ENCODE measurements at places on chromosomes 16 and 17.

DNA sequence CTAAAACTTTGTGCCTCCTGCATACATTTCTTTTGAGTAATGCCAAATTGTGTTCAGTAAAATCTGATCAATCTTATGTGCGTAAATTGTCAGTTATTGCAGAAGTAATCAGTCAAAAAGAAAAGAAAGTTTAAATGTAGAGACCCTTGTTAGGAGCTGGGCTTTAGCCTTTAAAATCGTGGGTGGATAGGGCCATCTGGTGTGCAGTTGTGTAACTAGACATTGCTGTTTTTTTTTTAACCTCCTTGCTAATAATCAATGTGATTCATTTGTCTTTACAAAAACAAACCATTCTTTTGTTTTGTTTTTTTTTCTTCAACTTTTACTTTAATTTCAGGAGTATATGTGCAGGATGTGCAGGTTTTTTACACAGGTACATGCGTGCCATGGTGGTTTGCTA lies 5.3 kb upstream of the WWOX start:
- DNase-seq, result no peak

DNA sequence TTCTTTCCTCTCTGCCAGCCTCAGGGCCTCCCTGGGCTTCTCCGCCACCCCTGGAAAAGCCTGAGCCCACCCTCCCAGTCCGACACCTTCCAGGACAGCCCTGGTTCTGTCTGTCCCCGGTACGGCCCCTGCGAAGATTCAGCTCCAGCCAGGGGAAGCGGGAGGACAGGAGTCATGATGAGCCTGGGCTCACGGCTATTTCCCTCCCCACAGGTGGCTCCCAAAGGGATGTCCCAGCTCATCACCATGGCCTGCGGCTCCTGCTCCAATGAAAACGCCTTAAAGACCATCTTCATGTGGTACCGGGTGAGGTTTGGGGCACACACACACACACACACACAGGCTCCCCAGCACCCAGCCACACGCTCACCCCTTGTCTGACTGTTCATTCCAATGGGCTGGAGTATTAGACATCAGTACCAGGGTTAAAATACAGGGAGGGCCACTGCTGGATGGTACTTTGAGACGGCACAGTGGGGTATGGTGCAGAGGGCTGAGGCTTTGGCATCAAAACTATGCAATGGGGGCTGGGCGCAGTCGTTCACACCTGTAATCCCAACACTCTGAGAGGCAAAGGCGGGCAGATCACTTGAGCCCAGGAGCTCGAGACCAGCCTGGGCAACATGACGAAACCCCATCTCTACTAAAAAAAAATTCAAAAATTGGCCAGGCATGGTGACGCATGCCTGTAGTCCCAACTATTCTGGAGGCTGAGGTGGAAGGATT lies 32.8 kb downstream of the TMEM186 start:
- DNase-seq, result no peak

- no peak for DNase-seq
These were observed 989 bp upstream of the GALK1 start for GRCh38 chr17:75765981-75766380.

GRCh38 chr16:675884-676564 lies 553 bp downstream of the RHBDL1 start:
- DNase-seq, result no peak

GRCh38 chr17:59511726-59512125 lies 53.7 kb upstream of the DHX40 start:
- no peak for DNase-seq

DNA sequence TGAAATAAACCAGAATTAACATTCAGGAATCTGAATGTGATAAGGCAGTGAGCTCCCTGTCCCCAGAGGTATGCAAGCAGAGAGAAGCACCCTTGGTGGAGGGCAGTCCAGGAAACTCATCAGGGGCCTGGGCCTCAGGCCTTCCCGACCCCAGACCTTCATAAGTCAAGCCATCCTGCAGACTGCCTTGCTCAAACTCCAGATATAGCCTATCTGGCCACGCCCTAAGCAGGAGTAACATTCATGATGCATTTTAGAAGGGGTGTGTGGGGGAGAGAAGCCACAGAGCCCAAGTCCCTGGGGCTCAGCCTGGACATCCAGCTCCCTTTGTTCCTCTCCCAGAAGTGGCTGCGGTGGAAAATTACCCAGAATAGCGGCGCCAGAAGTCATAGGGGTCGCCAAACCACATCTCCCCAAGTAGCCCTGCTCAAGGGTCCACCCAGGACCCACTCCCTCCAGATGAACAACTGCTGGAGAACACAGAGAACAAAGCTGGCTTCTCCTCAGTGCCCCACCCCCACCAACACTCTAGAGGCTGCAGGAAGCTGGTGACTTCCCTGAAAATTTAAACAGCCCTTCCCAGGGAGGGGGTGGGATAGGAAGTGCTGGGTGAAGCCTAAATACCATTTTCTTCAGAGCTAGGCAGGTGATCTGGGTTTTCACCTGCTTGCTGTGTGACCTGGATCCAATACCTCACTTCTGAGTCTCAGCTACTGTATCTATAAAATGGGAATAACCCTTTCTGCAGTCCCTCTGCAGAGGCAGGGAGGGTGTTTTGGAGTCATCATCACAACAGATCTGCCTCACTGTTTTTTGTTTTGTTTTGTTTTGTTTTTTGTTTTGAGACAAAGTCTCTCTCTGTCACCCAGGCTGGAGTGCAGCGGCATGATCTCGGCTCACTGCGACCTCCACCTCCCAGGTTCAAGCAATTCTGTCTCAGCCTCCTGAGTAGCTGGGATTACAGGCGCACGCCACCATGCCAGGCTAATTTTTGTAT lies 1.5 kb upstream of the SREBF1 start:
- peak; percentile 74 for DNase-seq

- DNase-seq, result no peak
These were observed 169.1 kb downstream of the WSCD1 start for GRCh38 chr17:6239241-6239798.

DNA sequence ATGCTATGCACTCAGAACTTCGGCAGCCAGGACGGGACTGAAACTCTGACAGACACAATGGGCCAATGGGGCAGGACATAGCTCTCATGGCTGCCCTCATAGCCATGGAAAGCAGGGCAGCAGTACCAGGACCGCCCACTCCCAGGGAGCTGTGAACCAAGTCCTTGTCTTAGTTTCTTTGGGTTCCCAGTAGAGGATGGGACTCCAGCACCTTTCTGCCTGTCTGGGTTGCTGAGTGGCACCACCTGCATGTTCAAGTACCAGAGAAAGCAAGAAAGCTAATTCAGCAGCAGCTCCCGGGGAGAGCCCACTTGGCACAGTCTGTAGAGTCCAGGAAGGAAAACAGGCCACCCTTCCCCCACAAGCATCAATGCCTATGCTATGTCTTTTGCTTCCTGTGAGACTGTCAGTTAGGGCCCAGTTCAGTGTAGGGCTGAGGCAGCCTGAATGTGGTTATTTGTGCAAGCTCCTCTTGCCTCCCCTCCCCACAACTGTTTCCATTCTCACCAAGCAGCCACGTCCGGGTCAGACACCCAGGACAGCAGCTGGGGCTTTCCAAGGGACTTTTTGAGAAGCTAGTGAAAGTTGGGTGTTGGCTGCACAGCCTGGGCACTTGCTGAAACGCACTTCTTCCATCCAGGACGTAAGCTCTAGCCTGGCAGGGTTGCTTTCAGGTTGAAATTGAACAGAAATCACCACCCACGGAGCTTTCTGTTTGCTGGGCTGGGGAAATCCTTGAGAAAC lies 7.8 kb downstream of the SUPT4H1 start:
- no peak for DNase-seq

- DNase-seq, result no peak
These were observed 891 bp downstream of the CORO1A start for GRCh38 chr16:30184096-30184890.

GRCh38 chr16:21590287-21590686 lies 9.1 kb upstream of the METTL9 start:
- DNase-seq, result peak; percentile 56

GRCh38 chr16:66205287-66206231 lies 160.9 kb upstream of the CDH5 start:
- no peak for DNase-seq

DNA sequence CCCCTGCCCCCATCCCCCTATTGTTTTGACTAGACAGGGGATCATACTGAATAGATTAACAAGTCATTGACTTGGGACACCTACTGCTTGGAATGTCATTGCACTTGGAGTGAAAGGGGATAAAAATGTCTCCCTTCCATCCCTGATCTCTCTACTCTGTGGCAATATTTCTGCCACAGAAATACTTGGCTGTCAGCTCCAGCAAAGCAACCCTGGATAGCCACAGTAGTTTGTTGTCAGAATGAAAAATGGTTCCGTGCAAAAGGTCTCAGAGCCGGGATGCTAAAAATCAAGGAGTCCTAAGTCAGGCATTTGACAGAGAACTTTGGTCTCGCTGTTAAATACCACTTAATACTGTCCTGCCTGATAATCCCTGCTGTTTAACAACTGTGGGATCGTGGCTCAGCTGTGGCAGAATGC lies 722.0 kb upstream of the SOX9 start:
- DNase-seq, result no peak

- DNase-seq, result no peak
These were observed 965.9 kb upstream of the EEF2KMT start for GRCh38 chr16:6063526-6063925.

GRCh38 chr17:66040402-66040801 lies 151.5 kb downstream of the CEP112 start:
- DNase-seq, result no peak

DNA sequence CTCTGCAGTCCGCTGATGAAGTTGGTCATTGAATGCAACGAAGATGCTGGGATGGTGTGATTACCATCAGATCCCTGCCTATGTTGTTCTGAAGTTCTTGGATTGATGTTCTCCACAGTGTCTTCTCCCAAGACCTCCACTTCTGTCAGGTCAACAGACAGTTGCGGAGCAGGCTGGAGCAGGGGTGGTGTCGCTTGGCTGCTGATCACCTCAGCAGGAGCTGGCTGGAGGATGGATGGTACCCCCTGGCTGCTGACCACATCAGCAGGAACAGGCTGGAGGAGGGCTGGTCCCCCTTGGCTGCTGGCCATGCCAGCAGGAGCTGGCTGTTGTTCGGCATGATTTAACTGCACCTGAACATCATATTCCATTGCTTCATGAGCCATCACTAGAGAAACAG lies 5.6 kb downstream of the RFWD3 start:
- DNase-seq, result no peak

- peak; percentile 27 for DNase-seq
These were observed 39.4 kb upstream of the CDH5 start for GRCh38 chr16:66326991-66327513.

- no peak for DNase-seq
These were observed 84.3 kb upstream of the DOC2B start for GRCh38 chr17:265718-266117.

GRCh38 chr17:67056746-67057490 lies 12.6 kb downstream of the CACNG1 start:
- no peak for DNase-seq

GRCh38 chr16:88329726-88330700 lies 52.7 kb upstream of the ZNF469 start:
- DNase-seq, result no peak

DNA sequence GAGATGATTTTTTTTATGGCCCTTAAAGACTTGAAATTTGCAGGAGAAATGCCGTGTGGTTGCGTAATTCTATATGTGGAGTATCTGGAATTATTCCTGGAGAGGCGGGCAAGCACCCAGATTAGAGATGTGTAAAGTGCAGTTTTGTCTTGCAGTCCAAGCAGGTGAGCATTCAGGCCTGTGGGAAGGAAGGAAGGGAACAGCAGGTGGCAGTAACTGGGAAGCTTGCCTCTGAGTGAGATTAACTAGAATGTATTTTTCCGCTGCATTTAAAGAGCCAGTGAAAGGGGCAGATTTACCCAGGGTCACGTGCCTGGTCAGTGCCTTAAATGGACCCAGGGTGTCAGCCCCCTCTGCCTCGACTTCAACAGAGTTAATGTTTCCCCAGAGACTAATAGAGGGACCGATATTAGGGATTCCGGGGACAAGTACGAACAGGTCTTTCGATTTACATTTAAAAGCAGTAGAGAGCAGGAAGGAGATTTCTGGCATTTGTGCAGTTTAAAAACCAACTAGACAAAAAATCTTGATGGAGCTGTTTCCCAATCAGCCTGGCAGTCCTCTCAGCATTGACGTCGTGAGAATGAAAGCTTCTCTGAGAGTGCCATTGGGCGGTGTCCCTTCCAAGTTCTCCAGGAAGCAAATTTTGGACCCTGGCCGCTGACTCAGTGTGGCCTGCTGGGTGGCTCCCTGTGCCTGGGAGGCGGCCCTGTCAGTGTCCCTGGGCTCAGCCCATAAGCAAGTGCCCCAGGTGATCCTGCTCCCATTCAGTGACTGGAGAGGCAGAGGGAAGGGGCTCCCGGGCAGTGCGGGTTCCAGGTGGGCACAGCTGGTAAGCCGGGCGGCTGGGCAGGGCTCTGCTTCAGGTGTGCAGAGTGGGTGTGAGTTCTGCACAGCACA lies 38.2 kb downstream of the KSR1 start:
- peak; percentile 76 for DNase-seq

DNA sequence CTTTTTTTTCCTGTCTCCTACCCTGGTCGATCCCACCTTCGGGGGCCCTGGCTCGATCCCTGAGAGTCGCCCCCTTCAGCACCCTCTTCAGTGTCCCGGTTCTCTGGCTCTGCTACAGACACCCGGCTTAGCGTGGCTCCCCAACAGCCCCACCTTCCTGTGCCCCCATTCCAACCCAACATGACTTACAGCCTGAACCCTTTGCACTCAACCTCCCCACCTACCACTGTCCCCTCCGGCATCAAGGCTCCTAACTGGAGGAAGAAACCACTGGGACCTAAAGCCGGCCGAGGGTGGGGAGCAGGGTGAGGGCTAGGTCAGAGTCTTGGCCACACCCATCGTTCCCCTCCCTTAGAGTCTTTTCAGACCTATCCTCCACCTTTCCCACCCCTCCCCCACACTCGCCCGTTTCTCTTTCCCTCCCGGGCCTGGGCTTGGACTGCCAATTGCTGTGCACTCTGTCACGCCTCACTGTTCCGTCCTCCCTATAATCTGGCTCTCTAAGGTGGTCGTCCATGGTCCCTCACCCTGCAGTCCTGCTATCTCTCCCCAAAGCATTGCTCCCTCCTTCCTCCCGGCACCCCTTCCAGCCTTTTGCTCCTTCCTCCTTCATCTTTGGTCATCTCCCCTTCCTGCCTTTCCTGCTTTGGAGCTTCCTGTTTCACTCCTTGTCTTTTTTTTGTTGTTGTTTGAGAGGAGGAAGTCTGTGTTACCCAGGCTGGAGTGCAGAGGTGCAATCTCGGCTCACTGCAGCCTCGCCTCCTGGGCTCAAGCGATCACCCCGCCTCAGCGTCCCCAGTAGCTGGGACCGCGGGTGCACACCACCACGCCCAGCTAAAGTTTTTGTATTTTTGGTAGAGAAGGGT lies 890 bp upstream of the CLDN7 start:
- peak; percentile 73 for DNase-seq
